ENCODE measurements at places on chromosomes 1 and 21.

DNA sequence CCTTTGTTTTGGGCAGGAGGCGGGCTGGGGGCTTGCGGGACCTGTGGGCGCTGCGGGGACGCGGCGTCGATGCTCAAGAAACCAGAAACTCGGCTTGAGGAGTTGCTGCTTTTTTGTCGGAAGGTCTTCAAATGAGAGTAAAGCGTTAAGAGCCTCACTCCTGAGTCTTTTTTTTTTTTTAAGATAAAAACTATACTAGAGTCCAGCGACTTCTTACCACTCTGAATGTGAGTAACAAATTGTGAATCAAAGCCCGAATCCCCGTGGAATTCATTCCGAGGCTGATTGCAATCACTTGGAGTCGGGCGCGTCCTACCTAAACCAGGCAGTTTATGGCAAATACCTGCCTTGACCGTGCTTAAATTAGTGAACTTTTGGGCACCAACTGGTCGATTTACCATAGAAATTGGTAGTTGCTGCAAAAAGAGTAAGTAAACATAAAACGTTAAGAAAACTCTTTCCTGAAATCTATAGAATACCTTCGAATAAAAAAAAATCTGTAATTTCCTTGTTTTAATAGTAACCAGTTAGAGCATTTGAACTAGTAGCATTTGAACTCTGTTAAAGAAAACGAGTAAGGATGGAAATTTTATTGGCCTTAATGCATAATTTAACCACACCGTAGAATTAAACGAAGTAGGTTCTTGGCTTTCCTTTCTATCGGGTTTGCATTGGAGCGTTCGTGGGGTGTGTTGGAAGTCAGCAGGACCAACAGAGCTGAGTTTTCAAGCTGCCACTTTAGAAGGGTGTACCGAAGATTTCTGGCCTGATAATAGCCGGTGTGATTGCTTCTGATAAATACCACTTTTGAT is 769 bp downstream of the GPSM2 start:
- DNase-seq = peak; percentile 45

GRCh38 chr1:87314091-87314490 is 14.6 kb upstream of the LMO4 start:
- DNase-seq = no peak

- DNase-seq = no peak
Measured at GRCh38 chr1:12601700-12602658, 16.0 kb downstream of the DHRS3 start.

DNA sequence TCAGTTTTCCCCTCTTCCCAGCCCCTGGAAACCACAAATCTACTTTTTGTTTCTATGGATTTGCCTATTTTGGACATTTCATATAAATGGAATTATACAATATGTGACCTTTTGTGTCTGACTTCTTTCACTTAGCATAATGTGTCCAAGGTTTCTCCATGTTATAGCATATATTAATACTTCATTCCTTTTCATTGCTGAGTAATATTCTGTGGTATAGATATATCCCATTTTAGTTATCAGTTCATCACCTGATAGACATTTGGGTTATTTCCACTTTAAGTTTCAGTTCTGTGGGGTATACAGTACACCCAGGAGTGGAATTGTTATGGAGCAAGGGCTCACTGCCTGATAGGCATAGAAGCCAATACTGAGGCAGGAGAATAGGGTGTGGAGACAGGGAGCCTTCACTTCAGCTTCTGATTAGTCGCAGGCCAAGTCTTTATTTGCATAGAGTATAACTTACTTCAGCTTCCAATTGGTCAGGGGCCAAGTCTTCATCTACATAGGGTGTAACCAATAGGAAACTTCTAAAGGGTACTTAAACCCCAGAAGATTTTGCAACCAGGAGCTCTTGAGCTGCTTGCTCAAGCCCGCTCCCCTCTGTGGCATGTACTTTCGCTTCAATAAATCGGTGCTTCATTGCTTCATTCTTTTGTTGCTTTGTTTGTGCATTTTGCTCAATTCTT is 8.3 kb upstream of the NVL start:
- DNase-seq = no peak

GRCh38 chr21:38032082-38032801 is 116.0 kb upstream of the KCNJ6 start:
- DNase-seq = no peak

- DNase-seq = no peak
Measured at GRCh38 chr1:115732316-115732715, 36.2 kb downstream of the CASQ2 start.

GRCh38 chr1:210025870-210026269 is 87.9 kb downstream of the SYT14 start:
- no peak for DNase-seq

GRCh38 chr1:197390856-197391255 is 122.8 kb downstream of the CRB1 start:
- DNase-seq = no peak

GRCh38 chr1:43564551-43565348 is 34.1 kb downstream of the PTPRF start:
- DNase-seq = no peak

- DNase-seq = no peak
Measured at GRCh38 chr21:42403611-42404231, at the start of gene UBASH3A. TSS of gene UBASH3A (plus strand) at chr21:42403902. CDS start at chr21:42403946, 44 bp downstream.

DNA sequence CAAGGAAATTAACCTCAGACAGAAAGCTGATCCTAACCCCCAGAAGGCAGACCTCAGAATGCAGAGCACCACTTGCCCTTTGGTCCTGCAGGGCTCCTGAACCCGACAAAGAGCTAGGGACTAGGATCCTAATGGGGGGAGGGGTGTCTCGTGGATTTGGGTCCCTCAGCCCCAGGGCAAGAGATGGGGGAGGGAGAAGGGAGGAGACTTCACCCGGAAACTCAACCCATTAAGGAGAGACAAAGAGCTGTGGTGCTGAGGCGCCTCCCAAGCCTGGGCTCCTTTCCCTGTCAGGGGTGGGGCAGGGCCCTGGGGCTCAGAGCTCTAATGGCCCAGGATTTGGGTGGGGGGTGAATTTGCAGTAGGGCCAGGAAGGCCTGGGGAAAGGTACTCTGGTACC is 2.9 kb downstream of the NECTIN4 start:
- no peak for DNase-seq

DNA sequence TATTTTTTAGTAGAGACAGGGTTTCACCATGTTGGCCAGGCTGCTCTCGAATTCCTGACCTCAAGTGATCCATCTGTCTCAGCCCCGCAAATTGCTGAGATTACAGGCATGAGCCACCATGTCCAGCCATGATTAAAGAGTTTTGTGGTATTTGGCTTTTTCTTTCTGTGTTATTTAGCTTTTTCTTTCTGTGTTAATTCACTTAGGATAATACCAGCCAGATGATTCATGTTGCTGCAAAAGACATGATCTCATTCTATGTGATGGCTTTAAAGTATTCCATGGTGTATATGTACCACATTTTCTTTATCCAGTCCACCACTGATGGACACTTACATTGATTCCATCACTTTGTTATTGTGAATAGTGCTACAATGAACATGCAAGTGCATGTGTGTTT is 1135.2 kb downstream of the AMY1C start:
- no peak for DNase-seq

DNA sequence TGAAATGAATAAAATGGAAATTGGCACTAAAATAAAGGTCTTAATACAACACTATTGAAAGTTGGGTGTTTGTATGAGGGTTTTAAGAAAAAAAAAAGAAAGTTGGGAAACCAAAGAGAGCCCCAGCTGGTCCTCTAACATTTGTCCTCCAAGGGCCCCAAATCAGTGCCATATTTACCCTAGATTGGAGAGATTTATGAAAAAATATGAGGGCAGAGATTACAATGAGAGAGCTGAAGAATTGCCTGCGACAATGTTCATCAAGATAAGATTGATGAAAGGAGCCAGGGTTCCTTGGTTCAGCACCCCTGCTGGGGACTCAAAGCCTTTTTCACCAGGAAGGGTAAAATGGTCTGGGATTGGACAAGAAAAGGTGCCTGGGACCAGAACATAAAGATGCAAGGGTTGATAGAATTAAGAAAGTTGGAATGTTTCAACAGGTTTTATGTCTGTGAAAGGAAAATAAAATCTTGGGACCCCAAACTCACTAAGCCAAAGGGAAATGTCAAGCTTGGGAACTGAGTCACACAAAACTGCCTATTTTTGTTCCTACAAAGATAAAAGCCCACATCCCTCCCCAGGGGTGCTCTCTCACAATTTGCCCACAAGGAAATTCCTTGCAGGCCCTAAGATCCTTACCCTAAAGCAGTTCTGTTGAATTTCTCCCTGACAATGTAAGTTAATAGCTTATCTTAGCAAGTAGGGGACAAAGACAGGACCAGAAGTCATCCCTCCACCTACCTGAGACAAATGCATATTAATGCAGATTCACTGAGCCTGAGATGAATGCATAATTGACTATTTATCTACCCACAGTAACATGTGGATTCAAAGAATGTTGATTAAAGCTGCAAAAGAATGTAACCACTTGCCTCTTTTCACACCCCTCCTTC is 26.8 kb downstream of the CBR1 start:
- no peak for DNase-seq

Measured in right kidney (tissue), 9 donors.